Hypothalamus (tissue), 51 donors: ENCODE measurements at places on chromosomes 2 and 18.

DNA sequence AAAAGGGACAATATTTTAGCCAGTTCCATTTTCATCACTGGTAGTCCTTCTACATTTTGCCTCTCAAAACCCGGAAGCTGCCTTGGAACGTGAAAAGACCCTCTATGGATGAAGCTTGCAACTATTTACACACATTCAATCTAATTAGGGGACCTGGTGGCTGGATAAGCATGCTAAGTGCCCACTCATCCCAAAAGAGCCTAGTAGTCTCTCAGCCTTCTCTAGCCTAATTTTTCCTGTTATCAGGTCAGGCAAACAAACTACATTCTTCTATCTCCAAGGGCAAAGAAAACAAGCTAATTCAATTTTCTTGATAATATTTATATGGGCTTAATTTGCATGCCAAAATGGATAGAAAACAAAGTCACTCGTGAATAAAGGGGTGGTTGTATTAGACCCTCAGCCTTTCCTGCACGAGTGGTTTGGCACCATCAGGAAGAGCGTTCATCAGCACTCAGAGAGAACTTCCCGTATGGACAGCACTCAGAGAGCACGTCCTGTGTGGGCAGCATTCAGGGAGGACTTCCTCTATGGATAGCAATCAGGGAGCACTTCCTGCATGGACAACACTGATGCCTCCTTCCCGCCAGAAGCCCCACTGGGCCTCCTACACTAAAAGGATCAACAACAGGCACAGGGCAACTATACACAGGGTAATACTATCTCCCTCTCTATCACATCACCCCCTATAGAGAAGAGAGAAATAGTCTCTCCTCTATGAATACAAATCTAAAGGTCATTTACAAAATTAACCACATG is 122.2 kb downstream of the RBMS1 start:
- DNase-seq, result no peak

DNA sequence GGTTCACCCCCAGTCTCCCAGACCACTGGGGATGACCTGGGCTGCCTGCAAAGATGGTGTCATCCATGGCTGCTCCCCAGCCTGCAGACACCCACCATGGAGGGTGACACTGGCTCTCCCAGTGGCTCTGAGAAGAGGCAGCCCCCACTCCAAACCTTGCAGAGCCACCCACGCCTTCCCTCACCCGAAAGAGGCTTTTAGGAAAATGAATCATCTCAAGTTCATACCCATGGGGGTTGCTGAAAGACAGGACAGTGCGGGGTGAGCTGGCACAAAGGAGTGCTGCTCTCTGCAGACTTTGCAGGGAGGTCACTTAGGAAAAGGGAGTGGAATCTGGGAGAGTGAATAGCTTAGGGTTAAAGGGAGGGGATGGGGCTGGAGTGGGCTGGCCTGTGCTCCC is 36.4 kb downstream of the MPHOSPH10 start:
- no peak for DNase-seq

DNA sequence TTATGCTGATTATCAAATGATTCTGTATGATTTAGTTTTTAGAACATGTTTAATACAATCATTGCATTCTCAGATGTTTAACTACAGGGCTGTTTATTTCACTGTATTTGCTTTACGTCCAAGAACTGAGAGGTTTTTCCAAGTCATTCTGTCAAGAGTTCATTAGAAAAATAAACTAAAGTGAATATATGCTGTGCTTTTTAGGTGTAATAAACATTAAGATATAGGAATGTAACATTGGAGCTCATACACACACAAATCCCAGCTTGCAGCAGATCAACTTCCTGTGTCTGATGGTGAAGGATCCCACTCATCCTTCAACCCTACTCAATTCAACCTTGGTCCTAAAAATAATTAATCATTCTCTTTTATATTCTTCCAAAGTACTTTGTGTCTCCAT is 285.0 kb downstream of the AFF3 start:
- DNase-seq, result no peak

GRCh38 chr2:44291281-44292248 is 16.3 kb downstream of the SLC3A1 start:
- no peak for DNase-seq

DNA sequence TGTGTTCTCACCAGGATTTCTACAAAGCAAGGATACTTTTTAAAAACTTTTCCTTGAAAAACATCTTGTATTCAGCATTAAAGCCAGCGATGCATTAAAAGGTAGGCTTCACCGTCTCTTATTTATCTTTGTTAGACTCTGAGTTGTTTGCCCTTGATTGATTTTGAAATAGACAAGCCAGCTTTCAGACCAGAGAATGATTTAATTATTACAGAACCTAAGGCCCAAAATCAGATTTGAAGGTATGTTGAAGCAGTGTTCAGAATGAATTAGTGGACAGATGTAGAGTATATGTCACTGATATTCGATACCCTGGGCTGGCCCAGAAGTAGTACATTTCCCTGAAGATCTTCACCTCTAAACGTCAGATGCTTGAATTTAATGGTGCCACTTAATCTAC is 136.4 kb downstream of the THSD7B start:
- no peak for DNase-seq

DNA sequence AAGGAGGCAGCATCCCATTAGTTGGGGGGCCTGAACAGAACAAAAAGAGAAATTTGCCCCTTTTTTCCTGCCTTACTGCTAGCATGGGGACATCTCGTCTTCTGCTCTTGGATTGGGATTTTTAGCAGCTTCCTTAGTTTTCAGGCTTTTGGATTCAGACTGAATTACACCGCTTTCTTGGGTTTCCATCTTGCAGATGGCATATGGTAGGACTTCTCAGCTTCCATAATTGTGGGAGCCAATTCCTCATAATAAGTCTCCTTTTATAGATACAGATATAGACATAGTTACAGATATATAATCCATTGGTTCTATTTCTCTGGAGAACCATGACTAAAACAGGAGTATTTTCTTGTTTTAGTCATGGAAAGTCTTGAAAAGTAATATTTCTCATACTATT is 5.2 kb upstream of the RAPGEF4 start:
- DNase-seq, result no peak

DNA sequence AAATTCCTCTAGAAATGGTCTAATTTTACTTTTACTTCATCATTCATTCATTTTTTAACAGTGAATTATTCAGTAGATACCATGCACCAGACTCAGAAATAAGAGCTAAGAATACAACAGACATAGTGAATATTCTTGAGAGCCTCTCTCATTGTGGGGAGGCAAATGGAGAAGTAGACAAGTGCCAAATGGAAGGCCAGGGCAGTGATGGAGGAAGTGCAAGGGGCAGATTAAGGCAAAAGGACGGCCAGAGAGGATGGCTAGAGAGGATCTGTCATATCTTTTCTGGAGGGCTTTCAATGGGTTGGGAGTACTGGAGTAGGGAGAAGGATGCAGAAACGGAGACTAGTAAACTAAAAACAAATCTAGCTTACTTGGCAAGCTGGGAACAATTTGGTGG is 19.0 kb upstream of the RMDN2 start:
- DNase-seq, result no peak

GRCh38 chr2:61421611-61422010 is 49.3 kb downstream of the USP34 start:
- DNase-seq, result no peak

GRCh38 chr2:218859988-218860831 is 605 bp downstream of the WNT6 start:
- DNase-seq, result no peak

DNA sequence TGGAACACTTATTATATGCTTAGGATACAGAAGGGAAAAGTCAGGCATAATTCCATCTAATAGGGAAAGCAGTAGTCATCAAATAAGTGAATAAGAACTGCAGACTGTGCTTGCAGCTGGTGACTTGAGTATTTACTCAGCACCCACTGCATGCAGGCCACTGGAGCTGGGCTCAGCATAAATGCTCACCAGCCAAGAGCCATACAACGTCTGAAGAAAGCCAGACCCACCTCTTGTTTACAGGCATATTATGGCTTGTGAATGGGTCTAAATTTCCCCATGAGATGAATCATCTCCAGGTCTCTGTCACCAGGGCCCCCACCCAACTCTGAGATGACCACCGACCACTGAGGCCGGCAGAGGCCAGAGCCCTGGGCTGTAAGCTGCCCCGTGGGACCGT is 123.8 kb upstream of the PKDCC start:
- no peak for DNase-seq

- DNase-seq, result no peak
Observed at GRCh38 chr2:68589963-68590362, 53.4 kb upstream of the PROKR1 start.

DNA sequence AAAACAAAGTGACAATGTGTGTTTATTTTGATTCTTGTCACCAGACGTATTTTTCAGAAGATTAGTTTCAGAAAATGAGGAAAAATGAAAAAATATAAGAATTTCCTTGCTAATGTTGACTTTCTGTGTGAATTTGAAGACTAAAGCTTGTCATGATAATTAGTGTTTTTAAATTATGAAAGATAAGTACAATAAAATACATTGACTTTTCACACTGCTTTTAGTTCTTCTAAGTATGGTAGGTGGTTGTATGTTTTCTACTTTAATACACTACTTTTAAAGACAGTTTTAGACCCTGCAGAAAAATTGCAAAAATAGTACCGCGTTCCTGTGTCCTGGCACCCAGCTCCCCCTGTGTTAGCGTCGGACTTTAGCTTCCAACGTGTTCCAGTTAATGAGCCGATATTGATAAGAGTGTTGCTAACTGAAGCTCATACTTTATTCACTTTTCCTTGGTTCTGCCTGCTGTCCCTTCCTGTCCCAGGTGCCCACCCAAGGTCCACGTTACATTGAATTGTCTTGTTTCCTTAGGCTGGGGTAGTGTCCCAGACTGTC is 695 bp downstream of the RBFA start:
- no peak for DNase-seq

GRCh38 chr2:71453404-71454220 is at the start of gene DYSF:
Gene DYSF (plus strand): TSS chr2:71453561.
- DNase-seq, result no peak

- no peak for DNase-seq
Observed at GRCh38 chr2:239019183-239019581, 171.3 kb downstream of the TWIST2 start.

DNA sequence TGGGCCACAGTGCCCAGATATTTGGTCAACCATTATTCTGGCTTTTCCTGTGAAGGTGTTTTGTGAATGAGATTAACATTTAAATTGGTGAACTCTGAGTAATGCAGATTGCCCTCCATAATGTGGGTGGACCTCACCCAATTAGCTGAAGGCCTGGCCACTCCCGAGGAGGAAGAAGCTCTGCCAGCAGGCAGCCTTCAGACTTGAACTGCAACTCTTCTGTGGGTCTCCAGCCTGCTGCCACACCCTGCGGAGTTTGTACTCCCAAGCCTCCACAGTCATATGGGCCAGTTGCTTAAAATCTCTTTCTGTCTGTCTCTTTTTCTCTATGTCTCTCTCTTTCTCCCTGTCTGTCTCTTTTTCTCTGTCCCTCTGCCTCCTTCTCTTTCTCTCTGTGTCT is 262.7 kb downstream of the MYCN start:
- no peak for DNase-seq

DNA sequence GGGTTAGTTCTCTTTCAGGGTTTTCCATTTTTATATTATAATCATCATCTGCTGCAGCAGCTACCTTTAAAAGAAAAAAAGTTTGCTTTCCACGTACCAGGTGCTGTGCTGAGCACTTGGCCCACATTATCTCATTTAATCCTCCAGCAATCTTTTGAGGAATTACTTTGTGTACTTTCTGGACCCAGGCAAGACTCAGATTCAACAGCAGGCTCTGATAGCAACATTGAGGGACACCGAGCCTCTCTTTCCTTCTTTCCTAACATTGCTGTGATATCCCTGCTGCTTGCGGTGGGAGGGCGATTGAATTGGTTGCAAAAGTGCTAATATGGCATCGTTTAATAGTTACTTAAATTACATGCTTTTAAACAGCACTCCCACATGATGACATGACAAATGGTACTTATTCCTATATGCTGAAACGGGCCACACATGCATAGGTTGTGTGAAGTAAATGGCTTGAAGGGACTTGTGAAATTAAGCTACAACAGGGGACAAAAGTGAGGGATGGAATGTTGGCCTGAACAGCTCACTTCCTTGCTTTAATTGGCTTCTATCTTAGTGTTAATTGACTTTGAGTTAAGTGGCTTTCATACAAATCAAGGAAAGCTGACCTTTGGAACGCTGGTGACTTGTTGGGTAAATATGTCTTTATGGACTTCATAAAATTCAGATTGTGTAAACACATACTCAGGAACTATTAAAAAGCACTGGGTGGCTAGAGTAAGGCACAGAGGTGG is 21.2 kb downstream of the SPRED2 start:
- no peak for DNase-seq

- peak; percentile 71 for DNase-seq
Observed at GRCh38 chr2:20642055-20642971, 8.6 kb downstream of the HS1BP3 start.

- DNase-seq, result no peak
Observed at GRCh38 chr18:58324824-58325480, 280.9 kb downstream of the NEDD4L start.

- no peak for DNase-seq
Observed at GRCh38 chr2:144848423-144848822, 328.5 kb upstream of the ZEB2 start.

DNA sequence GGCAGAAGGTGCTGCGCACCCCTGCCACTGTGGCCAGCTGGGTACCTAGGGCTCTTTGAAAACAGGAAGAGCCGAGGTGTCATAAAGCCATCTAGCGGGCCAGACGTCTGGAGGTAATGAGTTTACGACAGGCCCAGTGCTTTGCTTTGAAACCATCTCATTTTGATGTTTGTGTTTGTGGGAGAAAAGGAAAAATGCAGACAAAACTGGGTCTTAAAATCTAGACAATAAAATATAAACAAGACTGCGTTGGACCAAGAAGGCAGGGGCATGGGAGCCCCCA is 3.2 kb downstream of the HOXD9 start:
- DNase-seq, result no peak

- no peak for DNase-seq
Observed at GRCh38 chr18:50097702-50098101, 97.2 kb downstream of the MYO5B start.

- no peak for DNase-seq
Observed at GRCh38 chr2:25331686-25332365, 9.9 kb downstream of the DNMT3A start.

DNA sequence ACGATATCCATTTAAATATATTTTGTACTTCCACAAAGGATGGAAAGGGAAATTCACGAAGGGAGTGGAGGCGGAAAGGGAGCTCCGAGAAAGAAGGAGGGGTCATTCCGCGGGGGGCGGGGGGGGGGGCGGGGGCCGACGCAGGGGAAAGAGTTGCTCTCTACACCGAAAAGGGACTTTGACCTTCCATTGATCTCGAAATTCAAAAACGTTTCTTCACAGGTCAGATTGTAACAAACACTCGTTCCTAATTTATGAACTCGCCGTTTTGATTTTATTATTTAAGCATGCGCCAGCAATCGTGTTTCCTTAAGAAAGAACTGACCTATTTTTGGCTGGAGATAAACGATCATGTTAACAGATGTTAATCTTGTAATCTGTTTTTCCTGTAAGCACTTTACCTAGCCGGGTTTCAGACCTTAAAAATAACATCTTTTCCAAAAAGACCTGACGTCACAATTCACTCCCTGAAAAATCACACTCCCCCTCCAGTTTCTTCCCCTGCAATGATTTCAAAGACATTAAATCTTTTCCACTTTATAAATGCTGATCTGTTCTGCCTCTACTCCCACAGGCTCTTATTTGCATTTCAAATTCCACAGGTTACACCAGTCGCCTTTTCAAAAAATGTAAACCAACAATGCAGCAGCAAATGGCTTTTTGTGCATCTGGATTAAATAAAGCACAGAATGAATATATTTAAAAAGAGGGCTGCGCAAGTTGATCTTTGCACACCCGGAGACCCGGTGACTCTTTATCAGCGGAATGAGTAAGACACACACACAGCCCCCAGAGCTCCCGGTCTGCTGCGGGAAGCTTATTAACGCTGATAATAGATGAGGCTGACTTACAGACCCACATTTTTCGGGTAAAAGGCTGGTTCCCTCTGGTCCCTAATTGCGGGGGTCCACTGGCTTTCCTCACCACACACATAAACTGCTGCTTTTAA is 1.6 kb downstream of the ZNF516 start:
- no peak for DNase-seq
